Liver (tissue), 10 donors: ENCODE measurements at places on chromosomes 3 and 15. TPM values are rescaled to one million over a fixed set of nuclear protein-coding genes. Genes with fewer than 3 reads are reported as not detected.
A peak's percentile ranks its signal among the peaks of the same experiment; 100 is the strongest.

SCN11A gene
- 0.18 TPM for polyA plus RNA-seq

SI gene
- polyA plus RNA-seq: not detected

- DNase-seq: no peak
- H3K4me1 ChIP-seq: no peaks in the 10 kb centered on the region
- no peaks in the 10 kb centered on the region for H3K36me3 ChIP-seq
- no peak overlapping the region for H3K27ac ChIP-seq
- H3K4me3 ChIP-seq: no peak overlapping the region
Measured at GRCh38 chr15:68651916-68652525, 73.2 kb downstream of the CORO2B start.

- no peaks in the 10 kb centered on the region for H3K4me1 ChIP-seq
- H3K27ac ChIP-seq: no peak overlapping the region
- no peak overlapping the region for H3K4me3 ChIP-seq
- H3K36me3 ChIP-seq: no peaks in the 10 kb centered on the region
Measured at GRCh38 chr15:85515212-85515611, 134.8 kb downstream of the AKAP13 start.

GRCh38 chr3:42517117-42517516, 14.7 kb downstream of the VIPR1 start:
- DNase-seq: no peak
- H3K27ac ChIP-seq: no peak overlapping the region
- H3K27me3 ChIP-seq: no peaks in the 10 kb centered on the region
- no peaks in the 10 kb centered on the region for H3K36me3 ChIP-seq
- no peak overlapping the region for H3K4me3 ChIP-seq

DNA sequence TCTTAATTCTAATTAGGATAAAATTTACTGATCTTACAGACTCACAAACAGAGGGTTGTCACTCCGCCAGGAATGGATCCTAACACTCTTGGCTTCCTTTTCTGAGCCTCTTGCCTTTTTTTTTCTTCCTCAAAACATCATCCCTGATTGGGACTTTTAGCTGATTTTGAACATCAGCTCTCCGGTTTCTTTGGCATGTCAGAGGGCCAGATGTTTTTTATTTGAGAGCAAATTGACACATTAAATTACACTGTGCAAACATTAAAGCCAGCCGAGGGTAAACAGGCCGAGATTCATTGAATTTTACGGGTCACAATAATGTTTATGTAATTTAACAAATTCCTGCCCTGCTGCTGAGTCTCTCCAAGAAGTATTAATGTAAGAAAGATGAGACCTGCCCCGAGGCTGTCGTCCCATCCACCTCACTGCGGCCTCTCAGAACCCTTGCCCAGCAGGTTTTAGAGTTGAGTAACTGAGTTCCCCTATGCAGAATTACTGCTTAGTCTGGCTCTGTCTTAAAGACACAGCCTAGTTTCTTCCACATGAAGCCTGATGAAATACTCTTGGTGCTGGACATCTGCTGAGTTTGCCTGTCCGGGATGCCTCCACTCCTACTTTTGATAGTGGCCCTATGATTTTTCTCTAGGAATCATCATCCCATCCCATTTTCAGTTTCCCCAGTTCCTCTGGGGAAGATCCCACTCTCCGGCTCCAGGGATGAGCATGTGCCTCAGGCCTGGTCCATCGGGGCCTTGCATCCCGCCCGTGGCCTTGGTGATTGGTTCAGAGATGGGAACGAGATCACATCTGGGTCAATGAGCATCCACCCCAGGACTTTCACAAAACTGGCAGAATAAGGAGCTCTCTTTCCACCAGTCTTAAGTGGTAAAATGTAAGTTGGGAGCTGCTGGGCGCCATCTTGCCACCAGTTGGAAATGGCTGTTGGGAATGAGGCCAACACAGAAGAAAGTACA, 226.6 kb upstream of the TLE3 start:
- H3K27ac ChIP-seq: no peak overlapping the region
- H3K36me3 ChIP-seq: no peaks in the 10 kb centered on the region
- no peaks in the 10 kb centered on the region for H3K27me3 ChIP-seq
- peak; percentile 22 for DNase-seq
- H3K4me3 ChIP-seq: no peak overlapping the region
- peaks cover 5% of the 10 kb centered on the region for H3K4me1 ChIP-seq

DNA sequence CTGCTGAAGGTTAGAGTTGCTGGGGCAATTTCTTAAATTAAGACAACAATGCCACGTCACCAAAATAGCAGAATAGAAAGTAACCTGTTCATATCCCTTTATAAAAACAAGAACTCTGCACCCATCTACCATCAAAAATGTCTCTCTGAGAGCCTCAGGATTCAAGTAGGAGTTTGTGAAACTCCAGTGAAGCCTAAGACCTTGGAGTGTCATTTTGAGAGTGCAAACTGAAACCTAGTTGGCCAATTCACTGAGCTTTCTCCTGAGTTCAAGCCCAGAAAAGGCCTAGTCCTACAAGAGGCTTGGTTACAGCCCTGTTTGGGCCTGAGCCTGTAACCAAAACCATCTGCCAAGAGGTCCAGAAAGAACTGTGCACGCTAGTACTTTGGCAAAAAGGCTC, 335.1 kb downstream of the EFHB start:
- H3K4me3 ChIP-seq: no peak overlapping the region
- no peaks in the 10 kb centered on the region for H3K27me3 ChIP-seq

GRCh38 chr15:83578691-83579090, 75.2 kb upstream of the ADAMTSL3 start:
- no peak overlapping the region for H3K27ac ChIP-seq
- no peaks in the 10 kb centered on the region for H3K36me3 ChIP-seq
- no peaks in the 10 kb centered on the region for H3K4me1 ChIP-seq
- DNase-seq: no peak

- no peaks in the 10 kb centered on the region for H3K36me3 ChIP-seq
- peak overlapping the region; percentile 46 for H3K27ac ChIP-seq
- H3K27me3 ChIP-seq: no peaks in the 10 kb centered on the region
- H3K4me1 ChIP-seq: no peaks in the 10 kb centered on the region
- DNase-seq: peak; percentile 29
Measured at GRCh38 chr15:74172701-74173379, 670 bp upstream of the ISLR start.
